Glutamatergic neuron (in vitro differentiated cells): ENCODE measurements at places on chromosomes 11 and 22. TPM values are rescaled to one million over a fixed set of nuclear protein-coding genes. Genes with fewer than 3 reads are reported as not detected.

Gene SMC1B
- not detected for total RNA-seq

Gene MS4A6E
- total RNA-seq: not detected

Gene C11orf87
- 0.27 TPM for total RNA-seq

Gene GLYAT
- not detected for total RNA-seq

Gene L3MBTL2
- 20.9 TPM for total RNA-seq

DNA sequence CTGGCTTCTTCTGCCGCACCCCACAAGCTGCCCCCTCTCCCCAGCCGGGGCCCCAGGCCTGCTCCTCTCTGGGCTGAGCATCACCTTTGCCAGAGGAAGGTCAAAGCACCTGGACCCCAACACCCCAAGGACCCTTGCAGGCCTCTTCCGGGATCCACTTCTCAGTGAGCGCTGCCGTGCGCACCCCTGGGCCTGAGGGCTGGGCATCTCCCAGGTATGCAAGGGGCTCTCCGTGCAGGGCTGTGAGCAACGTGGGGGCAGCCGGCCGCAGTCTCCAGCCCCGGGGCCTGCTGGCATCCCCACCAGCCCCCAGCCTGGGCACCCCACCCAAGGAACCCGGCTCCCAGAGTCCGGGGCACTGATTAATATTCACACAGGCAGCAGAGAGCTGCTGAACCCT is 64.0 kb downstream of the BRD1 start:
- peaks cover 3% of the 10 kb centered on the region for H3K4me1 ChIP-seq
- peaks cover 7% of the 10 kb centered on the region for H3K36me3 ChIP-seq
- H3K4me3 ChIP-seq: no peak overlapping the region
- peak; percentile 11 for DNase-seq

DNA sequence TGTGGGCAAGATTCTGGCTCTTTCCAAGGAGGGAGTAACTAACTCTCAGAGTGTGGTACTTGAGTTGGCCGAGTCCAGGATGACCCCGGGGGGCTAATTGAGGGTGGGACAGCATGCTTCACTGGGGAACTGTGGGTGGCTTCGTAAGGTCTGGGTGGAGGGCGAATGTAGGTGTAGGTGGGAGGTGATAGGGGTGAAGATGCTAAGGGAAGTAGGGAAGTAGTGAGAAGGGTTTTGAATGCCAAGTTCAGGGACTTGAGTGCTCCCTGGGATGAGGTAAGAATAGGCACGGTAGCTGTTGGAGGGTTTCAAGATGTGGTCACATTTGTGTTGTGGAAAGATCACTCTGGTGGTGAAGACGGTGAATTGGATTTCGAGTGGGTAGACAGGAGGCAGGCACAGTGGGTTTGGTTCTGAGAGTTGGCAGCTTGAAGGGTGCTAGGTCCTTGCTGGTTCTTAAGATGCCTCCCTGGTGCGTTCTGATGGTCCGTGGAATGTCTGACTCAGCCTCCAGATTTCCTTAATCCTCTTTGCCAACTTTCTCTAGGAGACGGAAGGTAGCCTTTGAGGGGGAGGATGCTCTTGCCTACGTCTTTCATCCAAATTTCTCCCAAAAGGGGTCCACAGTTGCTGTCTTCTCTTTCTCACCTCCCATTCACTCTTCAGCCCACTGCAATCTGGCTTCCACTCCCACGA is 2.5 kb upstream of the DNAL4 start:
- peaks cover 8% of the 10 kb centered on the region for H3K36me3 ChIP-seq
- no peak for DNase-seq
- H3K4me3 ChIP-seq: no peak overlapping the region
- H3K27ac ChIP-seq: no peak overlapping the region
- no peaks in the 10 kb centered on the region for H3K4me1 ChIP-seq

GRCh38 chr11:8066036-8066910 is 14.7 kb upstream of the TUB start:
- H3K36me3 ChIP-seq: no peaks in the 10 kb centered on the region
- DNase-seq: no peak
- H3K4me1 ChIP-seq: peaks cover 31% of the 10 kb centered on the region
- H3K27me3 ChIP-seq: peaks cover 9% of the 10 kb centered on the region
- no peak overlapping the region for H3K27ac ChIP-seq

- DNase-seq: no peak
- peaks cover 2% of the 10 kb centered on the region for H3K27me3 ChIP-seq
- H3K4me1 ChIP-seq: no peaks in the 10 kb centered on the region
- no peak overlapping the region for H3K4me3 ChIP-seq
Measured at GRCh38 chr11:8746331-8746974, 63.9 kb downstream of the RPL27A start.

- H3K27ac ChIP-seq: no peak overlapping the region
- no peak for DNase-seq
- H3K27me3 ChIP-seq: no peaks in the 10 kb centered on the region
- peaks cover 13% of the 10 kb centered on the region for H3K4me1 ChIP-seq
- no peak overlapping the region for H3K4me3 ChIP-seq
Measured at GRCh38 chr11:117818041-117818873, 6.3 kb downstream of the FXYD2 start.

DNA sequence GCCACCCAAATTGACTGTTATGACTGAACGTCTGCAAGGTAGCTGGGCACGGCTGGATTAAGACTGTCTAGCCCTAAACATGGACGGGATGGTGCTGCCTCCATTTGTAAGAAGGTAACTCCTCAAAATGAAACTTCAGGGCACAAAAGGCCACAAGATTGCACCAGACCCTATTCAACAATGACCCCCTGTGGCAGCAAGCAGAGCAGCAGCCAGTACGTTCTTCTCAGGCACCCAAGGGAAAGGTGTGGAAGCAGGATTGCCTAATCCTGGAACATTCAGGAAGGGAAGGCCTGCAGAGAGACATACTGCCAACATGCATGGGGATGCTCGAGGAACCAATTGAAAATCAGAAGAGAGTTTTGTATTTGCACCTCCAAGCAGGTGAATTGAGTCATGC is 4.5 kb upstream of the TBX10 start:
- H3K4me3 ChIP-seq: no peak overlapping the region
- H3K4me1 ChIP-seq: peaks cover 3% of the 10 kb centered on the region
- peaks cover 9% of the 10 kb centered on the region for H3K27me3 ChIP-seq

GRCh38 chr11:111441443-111441842 is 62.4 kb upstream of the POU2AF1 start:
- peaks cover 14% of the 10 kb centered on the region for H3K4me1 ChIP-seq
- no peak overlapping the region for H3K4me3 ChIP-seq
- H3K36me3 ChIP-seq: no peaks in the 10 kb centered on the region
- H3K27me3 ChIP-seq: peaks cover 1% of the 10 kb centered on the region

DNA sequence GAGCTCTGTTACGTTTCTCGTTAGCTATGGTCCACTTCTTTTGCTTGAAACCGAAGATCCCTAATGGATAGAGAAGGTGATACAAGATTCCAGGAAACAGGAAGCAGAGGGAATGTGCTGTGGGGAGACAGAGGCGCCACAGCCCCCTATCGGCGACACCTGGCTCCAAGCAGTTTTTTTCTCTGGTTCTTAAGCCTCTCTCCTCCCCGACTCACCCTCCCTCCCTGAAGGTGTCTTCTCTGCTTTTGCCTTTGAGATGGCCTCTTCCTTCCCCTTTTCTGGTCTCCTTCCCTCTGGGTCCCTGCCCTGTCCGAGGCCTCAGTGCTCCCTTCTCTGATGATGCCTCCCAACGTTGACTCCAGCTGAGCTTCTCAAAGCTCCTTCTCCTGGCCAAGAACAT is 14.2 kb upstream of the APOBEC3A start:
- no peak overlapping the region for H3K4me3 ChIP-seq
- H3K27me3 ChIP-seq: peaks cover 8% of the 10 kb centered on the region

GRCh38 chr22:19359554-19360299 is 68.2 kb upstream of the CLTCL1 start:
- no peak overlapping the region for H3K4me3 ChIP-seq
- no peaks in the 10 kb centered on the region for H3K4me1 ChIP-seq
- peaks cover 7% of the 10 kb centered on the region for H3K36me3 ChIP-seq
- no peak overlapping the region for H3K27ac ChIP-seq

DNA sequence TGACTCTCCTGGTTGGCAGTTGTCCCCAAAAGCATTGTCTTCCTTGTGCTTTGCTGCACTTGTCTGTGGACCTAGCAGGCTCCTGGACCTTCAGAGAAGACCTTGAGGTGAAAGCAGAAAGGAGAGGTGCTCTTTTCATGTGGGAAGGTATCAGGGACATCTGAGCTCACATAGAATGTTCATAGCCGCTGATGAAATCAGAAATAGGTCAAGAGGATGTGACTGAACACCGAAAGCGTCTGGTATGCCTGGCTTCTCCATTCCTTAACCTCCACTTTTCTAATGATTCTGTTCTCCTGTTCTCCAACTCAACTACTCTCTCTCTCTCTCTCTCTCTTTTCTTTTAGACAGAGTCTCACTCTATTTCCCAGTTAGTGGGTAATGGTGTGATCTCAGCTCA is 6.2 kb upstream of the CUL5 start:
- no peak for DNase-seq
- no peaks in the 10 kb centered on the region for H3K4me1 ChIP-seq
- no peak overlapping the region for H3K27ac ChIP-seq
- no peak overlapping the region for H3K4me3 ChIP-seq
- no peaks in the 10 kb centered on the region for H3K36me3 ChIP-seq
- peaks cover 4% of the 10 kb centered on the region for H3K27me3 ChIP-seq

GRCh38 chr22:32806296-32806695 is 4.8 kb downstream of the TIMP3 start:
- H3K27ac ChIP-seq: no peak overlapping the region
- DNase-seq: no peak
- peaks cover 19% of the 10 kb centered on the region for H3K4me1 ChIP-seq
- H3K4me3 ChIP-seq: no peak overlapping the region
- no peaks in the 10 kb centered on the region for H3K36me3 ChIP-seq

GRCh38 chr22:32979606-32980005 is 78.6 kb downstream of the SYN3 start:
- DNase-seq: no peak
- H3K36me3 ChIP-seq: no peaks in the 10 kb centered on the region
- no peak overlapping the region for H3K4me3 ChIP-seq
- no peak overlapping the region for H3K27ac ChIP-seq

GRCh38 chr11:129917231-129917630 is 21.9 kb upstream of the NFRKB start:
- H3K4me1 ChIP-seq: no peaks in the 10 kb centered on the region
- H3K27ac ChIP-seq: no peak overlapping the region
- no peaks in the 10 kb centered on the region for H3K36me3 ChIP-seq
- no peak overlapping the region for H3K4me3 ChIP-seq

- no peak overlapping the region for H3K4me3 ChIP-seq
- no peaks in the 10 kb centered on the region for H3K27me3 ChIP-seq
- H3K4me1 ChIP-seq: no peaks in the 10 kb centered on the region
- DNase-seq: no peak
- H3K27ac ChIP-seq: no peak overlapping the region
Measured at GRCh38 chr11:93392867-93393266, 62.3 kb downstream of the DEUP1 start.

DNA sequence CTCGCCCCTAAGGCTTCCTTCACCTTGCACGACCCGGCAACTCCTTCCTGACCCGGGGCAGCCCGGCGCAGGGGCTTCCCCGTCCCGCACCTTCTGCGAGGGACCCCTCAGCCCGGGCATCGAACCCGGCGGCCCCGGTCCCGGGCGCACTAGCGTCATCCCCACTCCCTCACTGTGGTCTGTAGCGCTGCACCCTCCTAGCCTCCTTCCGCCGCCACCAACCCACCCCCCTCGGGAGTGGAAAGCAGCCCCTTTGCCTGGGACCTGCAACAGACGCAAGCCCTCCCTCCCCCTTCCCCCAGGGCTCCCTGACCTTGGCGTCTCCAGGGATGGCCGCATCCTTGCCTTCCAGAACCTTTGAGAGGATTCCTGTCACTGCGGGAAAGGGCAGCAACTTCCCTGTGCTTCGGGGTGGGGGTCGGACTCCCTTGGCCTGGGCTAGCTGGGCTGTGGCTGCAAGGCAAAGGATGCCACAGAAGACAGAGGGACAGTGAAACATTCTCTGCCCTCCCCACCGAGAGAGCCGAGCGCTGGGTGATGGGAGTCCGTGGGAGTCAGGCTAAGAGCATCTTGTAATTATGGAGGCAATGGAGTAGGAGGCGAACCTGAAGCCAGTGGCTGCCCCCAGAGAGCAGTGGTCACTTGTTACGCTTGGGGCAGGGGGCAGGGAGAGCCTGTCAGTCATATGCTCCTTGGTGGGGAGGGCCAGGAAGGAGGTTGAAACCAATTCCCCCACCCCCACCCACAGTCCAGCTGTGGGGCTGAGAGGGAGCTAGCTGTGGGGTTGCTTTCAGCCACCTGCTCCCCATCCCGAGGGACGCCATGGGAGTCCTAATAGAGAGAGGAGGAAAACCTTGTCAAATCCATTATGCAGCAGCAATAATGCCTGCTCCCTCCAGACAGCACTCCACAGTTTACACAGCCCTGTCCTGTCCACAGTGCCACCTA is 920 bp downstream of the TMEM132A start:
- peak; percentile 92 for DNase-seq
- H3K4me1 ChIP-seq: peaks cover 24% of the 10 kb centered on the region
- peak overlapping the region; percentile 98 for H3K4me3 ChIP-seq
- peaks cover 11% of the 10 kb centered on the region for H3K27me3 ChIP-seq

DNA sequence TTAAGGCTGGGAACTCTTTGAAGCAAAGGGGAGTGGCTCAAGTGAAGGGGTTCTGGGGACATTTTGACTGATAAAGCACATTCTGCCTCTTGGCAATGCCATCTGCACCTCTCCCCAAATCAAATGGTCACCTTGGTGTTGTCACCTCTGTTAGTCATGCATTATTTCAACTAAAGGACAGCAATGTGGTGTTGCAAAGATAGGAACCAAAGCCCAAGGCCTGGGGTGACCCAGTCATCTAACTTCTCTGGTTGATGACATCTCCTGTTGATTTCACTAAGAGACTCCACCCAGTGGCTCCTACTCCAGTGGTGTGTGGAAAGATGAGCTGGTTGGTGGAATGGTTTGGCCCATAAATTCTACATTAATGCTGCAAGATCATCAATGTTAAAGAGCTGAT is 7.8 kb upstream of the MS4A1 start:
- no peaks in the 10 kb centered on the region for H3K36me3 ChIP-seq
- no peak overlapping the region for H3K4me3 ChIP-seq
- peaks cover 3% of the 10 kb centered on the region for H3K27me3 ChIP-seq
- DNase-seq: no peak

DNA sequence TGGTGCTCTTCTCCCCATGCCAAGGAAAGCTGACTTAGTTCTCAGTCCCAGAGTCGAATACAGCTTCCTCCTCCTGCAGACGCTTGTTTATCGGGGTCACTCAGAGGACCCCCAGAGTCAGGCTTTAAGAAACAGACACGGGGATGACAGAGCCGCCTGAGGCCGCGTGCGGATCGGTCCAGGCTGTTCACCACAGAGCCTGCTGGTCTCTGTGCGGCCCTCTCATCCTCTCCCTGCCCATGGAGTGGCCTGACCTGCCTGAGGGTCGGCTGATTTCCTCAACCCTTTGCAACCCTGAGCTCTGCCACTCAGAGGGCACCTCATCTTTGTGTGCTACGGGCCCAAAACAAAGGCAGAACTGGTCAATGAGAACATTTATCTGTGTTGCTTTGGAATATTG is 2.1 kb downstream of the GAL start:
- H3K36me3 ChIP-seq: no peaks in the 10 kb centered on the region
- peaks cover 14% of the 10 kb centered on the region for H3K27me3 ChIP-seq
- peak; percentile 18 for DNase-seq
- peaks cover 4% of the 10 kb centered on the region for H3K4me1 ChIP-seq
- H3K4me3 ChIP-seq: peak overlapping the region; percentile 64
- H3K27ac ChIP-seq: no peak overlapping the region

GRCh38 chr22:48486134-48486532 is 1341.5 kb downstream of the BRD1 start:
- peaks cover 15% of the 10 kb centered on the region for H3K27me3 ChIP-seq
- H3K27ac ChIP-seq: no peak overlapping the region
- no peak for DNase-seq
- no peak overlapping the region for H3K4me3 ChIP-seq
